Activated CD4-positive, alpha-beta T cell treated with anti-CD3 and anti-CD28 coated beads, Interleukin-2, Interleukin-6, amounts not matched to agents 100 ng/mL and 50 ng/mL, durations not matched to agents 16 hours and 8 hours (primary cell): ENCODE measurements at places on chromosomes 4 and X.
A peak's percentile ranks its signal among the peaks of the same experiment; 100 is the strongest.

DNA sequence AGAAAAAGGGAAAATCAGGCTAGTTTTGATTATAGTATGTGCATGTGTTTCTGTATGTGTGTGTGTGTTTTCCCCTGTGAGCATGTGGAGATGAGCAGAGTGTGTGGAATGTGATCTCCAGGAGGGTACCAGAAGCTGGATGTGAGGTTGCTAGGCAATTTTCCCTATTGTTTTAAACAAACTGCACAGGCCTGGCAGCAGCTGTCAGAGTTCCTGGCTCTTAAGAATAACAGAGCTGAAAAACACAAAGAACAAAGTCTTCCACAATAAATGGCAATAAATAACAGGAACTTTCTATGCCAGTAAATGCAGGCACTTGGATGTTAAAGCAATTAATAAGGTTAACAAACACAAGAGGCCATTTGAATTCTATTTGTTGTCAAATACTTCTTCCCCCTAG lies 344.6 kb upstream of the CTSO start:
- no peak for DNase-seq

GRCh38 chr4:5716391-5716790 lies 5.4 kb downstream of the EVC start:
- DNase-seq: no peak

DNA sequence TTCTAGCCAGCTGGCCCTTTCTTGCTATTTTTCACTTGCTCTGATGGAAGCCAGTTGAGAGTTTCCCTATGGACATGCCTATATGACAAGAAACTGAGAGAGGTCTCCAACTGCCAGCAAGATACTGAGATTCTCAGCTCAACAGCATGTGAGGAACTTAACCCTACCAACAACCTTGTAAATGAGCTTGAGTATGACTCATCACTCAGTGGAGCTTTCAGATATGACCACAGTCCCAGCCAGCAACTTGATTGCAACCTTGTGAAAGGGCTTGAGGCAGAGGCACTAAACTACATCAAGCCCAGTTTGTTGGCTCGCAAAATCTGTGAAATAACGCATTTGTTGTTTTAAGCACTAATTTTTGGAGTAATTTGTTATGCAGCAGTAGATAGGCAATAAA lies 175.8 kb downstream of the COMMD8 start:
- DNase-seq: peak; percentile 37

- peak; percentile 47 for DNase-seq
Observed at GRCh38 chrX:44871931-44872820, 812 bp upstream of the KDM6A start.

DNA sequence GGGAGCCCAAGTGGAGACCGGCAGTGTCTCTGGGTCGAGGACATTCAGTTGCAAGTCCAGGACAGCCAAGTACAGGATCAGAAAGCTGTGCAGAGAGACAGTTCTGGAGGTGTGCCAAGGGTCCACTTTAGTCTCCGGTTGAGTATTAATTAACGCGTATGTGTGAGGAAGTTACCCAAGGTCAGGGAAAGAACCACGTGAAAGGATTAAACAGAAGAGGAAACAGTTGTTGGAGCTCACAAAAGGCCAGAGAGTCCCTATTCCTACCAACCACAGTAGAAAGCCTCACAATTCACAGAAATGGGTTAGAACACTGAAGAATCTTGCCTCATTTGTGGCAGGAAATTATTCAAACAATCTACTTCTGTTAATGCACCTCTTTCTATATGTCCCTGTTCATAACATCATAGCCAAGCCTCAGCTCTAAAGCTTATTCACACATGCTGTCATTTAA lies 17.9 kb upstream of the NSUN7 start:
- peak; percentile 32 for DNase-seq

- DNase-seq: no peak
Observed at GRCh38 chrX:115560211-115560977, 580 bp upstream of the PLS3 start.

DNA sequence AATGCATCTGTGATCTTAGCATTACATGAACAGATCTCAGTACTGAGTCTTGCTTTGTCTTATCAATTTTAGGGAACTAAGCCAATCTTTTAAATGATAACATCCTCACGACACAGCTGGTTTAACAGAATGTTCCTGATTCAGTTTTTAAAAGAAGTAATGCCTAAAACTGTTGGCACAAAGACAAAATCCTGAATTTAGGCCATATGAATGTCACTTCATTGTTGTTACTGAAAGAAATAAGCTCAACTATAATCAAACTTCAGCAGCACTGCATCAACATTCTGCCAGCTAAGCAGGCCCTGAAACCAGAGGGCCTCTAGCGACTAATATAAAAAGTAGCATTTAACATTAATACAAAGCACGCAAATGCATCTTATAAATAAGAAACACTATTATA lies 130.6 kb downstream of the FRYL start:
- DNase-seq: no peak

DNA sequence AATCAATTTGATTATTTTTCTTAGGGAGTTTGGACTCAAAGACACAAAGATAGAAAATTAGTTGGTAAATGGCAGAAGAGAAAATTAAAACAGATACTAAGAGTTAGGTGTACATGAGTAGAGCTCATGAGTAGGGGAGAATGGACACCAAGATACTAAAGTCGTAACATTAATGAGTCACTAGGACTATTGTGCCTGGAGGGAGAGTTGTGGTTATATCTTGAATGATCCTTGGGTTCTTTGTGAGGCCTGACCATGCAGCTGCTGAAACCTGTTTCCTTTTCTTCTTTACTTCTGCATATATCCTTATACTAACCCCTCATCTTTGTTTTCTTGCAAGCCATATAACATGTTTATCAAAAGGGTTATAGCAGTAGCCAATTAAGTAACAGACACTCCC lies 532.8 kb downstream of the RPA4 start:
- DNase-seq: no peak

DNA sequence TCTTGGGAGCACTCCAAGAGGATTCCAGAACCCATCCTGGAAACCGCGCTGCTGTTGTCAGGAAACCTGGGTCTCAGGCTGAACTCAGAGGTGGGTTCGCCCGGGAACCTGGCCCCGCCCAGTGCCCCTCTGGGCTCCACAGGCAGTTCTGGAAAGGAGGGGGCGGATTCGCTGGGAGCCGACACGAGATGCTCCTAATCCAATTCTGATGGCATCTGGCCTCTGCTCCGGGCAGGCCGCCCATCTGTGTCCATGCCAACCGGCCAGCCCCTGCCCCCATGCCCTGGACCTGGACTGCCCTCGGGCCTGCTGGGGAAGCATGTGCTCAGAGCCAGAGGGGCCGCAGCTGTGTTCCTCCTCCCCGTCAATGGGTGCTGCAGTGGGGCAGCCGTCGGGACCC lies 21.0 kb downstream of the ATP2B3 start:
- no peak for DNase-seq

GRCh38 chr4:66906314-66906713 lies 639.0 kb downstream of the CENPC start:
- no peak for DNase-seq

DNA sequence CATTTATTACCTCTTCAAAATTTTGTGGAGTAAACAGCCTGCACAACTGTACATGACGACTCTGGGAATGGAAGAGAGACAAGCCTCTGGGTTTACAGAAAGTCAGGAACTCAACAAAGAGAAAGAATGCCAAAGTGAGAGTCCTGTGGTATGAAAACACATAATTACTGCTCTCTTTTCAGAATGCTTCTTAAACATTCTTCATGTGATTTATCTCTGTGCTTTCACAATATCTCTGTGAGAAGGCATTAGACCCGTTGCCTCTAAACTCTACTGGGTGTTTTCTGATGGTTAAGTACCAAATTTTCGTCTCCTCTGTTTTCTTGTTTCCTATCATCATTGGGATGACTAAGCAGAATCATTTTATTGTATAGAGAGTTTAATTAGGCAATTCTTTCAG lies 966.6 kb upstream of the SLIT2 start:
- no peak for DNase-seq

DNA sequence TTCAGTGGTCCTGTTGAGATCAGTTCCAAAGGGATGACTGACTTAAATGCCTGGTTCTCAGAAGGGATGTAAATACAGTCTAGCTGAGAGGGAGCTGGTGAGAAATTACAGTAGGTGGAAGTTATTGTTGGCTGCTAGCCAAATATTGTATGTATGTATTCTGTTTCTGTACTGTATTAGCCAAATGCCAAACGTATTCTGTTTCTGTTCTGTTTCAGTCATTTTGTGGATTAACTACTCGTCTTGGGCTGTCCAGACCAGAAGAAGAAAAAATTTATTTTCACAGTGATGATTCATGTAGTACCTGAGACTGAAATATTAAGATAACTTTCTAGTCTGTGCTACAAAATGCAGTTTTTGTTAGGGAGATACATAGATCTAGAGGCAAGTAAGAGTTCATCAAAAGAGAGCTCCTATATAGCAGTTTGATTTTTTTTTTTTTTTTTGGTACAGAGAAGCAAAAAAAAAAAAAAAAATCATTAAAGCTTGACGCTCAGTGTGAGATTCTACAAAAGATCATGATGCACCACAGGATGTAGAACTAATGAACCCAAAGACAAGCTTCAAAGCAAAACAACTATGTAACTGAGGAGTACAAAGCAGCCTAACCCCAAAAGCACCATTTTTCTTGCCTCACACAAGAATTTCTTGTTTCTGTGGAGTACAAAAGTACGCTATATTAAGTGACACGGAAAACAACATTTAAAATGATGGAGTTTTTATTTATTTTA lies 54.8 kb downstream of the CASP6 start:
- DNase-seq: peak; percentile 20

- no peak for DNase-seq
Observed at GRCh38 chr4:79426989-79427388, 19.0 kb upstream of the GK2 start.

DNA sequence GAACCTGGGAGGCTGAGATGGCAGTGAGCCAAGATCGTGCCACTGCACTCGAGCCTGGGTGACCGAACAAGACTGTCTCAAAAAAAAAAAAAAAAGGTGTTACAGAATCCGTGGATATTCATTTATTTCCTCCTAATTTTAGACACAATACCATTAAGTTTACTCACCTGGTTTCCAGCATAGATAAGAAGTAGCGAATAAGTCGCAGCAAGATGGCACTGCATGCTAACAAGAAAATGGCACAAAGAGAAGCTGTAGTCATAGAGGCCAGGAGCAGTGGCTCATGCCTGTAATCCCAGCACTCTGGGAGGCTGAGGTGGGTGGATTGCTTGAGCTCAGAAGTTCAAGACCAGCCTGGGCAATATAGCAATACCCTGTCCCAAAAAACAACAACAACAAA lies 17.0 kb upstream of the MOB1B start:
- no peak for DNase-seq

GRCh38 chr4:148078061-148078460 lies 346.2 kb downstream of the ARHGAP10 start:
- no peak for DNase-seq

DNA sequence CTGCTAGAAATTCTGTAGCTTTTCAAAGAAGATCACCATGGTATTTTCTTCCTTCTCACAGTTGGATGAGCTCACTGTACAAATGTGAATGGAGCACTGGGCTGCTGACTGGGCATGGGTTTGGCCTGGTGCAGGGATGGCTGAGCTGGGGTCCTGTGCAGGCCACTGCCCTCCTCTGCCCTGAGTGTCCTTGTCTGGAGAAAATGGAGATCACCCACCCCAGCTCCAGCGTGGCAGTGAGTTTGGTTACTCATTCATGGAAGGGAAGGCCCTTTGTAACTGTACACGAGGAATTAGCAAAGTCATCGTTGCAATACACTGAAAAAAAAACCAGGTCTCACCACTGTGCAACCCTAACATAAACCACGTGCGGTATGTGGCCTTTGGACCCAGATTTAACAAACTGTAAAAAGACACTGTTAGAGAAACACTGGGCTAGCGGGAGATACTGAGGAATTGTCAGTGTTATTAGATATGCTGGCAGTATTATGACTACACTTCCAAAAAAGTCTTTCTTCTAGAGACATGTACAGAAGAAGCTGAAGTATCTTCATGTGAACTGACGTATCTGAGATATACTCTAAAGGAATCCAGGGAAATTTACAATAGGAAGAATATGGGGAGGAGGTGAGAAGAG lies 16.1 kb upstream of the TBC1D14 start:
- peak; percentile 46 for DNase-seq

- no peak for DNase-seq
Observed at GRCh38 chr4:1795299-1796195, 2.5 kb downstream of the FGFR3 start.
